ENCODE measurements at places on chromosomes 6 and 20.

DNA sequence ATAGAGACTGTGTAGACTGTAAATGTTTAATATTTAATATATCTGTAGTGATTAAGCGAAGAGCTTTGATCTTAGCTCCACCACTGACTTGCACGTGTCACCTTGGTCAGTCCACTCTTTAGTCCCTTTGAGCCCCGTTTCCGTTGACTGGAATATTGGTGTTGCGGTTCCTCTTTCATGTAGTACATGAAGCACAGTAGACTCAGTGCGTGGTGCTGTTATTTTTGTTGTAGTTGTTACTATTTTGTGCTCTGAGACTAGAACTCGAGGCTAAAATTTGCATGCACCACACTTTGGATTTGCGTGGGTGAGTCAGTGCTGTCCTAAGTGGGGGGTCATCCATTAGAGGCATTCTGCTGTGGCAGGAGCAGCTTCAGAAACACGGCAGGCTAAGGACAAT, 291.4 kb downstream of the QKI start:
- no peak for DNase-seq

GRCh38 chr6:139643986-139644385, 269.5 kb upstream of the CITED2 start:
- no peak for DNase-seq

DNA sequence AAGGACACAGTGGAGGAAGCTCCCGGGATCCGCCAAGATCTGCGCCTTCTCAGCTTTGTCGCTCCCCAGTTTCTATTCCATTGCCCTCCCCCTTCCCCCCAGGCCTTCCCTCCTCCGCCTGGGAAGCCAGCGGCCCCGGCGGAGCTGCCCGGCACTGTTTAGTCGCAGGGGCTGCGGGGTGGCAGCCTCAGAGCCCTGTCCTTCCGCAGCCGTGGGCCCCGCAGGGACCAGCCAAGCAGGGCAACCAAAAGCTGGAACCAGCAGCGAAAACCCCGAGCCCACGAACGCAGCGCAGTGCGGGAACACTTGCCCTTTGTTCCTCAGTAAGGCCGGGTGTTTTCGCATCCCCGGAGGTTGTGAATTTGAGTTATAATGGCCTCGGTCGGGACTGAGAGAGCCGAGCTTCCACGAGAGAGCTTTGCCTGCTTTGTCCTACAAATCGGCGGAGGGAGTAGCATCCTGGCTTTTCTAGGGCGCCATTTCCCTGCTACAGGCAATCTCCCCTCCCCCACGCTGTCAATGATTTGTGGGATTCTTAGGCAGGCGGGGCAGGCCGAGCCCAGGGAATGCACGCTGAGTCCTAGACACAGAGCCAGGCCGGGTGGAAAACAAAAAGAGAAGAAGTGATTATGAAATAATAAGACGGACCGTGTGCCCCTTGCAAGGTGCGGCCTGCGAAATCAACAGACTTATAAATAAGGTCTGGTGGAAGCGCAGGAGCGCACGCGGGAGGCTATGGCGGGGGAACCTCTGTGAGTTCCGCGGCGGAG, 4.0 kb upstream of the TUBB2B start:
- DNase-seq = peak; percentile 63

GRCh38 chr6:101080597-101080996, 199.5 kb upstream of the ASCC3 start:
- no peak for DNase-seq

- no peak for DNase-seq
Observed at GRCh38 chr6:132907914-132908313, 93.5 kb downstream of the RPS12 start.

GRCh38 chr20:32400476-32400875, 42.3 kb downstream of the ASXL1 start:
- DNase-seq = no peak

- DNase-seq = no peak
Observed at GRCh38 chr6:33104887-33105286, 29.1 kb downstream of the HLA-DPB1 start.

DNA sequence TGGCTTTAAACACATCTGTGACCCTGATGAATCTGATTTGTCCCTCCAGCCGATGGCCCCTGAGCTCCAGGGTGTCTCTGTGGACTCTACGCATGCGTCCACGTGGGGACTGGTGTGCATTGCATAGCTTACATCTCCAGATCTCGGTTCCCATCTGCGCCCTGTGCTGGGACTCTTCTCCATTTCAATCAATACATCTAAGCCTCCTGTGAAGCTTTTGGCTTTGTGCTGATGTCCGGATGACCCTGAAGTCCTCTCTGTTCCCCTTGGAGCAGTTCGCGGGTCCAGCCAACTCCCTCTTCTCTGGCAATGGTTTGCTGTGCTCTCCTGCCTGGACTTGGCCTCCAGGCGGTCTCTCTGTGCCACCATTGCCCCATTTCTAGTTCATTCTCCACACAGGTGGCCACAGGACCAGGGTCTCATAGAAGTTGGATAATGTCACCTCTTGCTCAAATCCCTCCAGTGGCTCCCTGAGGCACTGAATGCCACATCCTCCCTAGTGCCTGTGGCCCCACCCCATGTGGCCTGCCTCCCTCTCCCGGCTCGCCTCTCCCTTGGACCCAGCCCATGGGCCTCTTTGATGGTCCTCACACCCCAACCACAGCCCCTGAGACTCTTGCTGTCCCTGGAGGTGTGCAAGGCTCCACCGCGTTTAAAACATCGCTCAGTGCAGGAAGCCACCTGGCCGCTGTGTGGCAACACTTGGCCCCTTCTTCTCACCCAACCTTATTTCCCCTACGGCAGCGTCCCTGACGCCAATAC, 155.4 kb downstream of the SYCP2 start:
- no peak for DNase-seq

- DNase-seq = no peak
Observed at GRCh38 chr20:57774111-57774880, 64.5 kb upstream of the PMEPA1 start.

DNA sequence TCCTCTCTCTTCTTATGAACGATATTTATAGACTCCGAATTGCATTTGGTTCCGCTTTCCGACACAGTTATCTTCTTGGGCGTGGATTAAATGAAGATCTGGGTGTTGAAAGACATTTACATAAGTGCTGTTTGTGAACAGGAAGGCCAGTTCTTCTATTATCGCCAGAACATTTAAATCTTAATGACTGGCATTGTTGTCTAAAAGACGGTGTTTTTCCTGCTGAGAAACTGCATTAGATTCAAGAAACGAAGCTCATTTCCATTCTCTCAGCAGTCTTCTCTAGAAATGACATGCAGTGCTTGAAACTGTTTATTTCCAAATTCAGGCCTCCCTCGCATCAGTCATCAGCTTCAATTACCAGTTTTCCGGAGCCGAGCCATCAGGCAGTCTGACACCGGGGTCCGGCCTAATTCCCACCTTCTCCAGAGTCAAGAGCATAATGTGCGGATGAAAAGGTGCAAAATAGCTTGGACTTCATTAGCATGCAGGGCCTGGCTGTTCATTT, 16.0 kb downstream of the LINC00237 start:
- no peak for DNase-seq

GRCh38 chr6:143061597-143062385, 1.1 kb downstream of the AIG1 start:
- DNase-seq = no peak

DNA sequence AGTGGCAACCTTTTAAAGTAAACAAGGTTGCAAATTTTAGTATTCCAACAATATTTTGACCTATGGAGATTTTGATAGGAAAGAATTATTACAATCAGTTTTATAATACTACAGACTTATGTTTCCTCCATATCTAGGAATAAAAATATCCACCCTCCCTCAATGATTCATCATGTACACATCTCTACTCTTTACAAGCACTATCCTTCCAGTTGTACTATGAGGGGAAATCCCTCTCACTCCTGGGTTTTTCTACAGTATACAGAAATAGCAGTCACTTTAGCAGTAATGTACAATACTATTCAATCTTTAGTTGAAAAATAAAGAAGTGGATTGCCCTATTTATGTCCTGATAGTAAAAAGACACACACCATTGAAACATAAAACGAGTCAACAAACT, 46.3 kb upstream of the SCML4 start:
- DNase-seq = no peak

- peak; percentile 1 for DNase-seq
Observed at GRCh38 chr6:122322824-122323223, 76.6 kb upstream of the HSF2 start.

- DNase-seq = no peak
Observed at GRCh38 chr6:125431971-125432370, 130.2 kb upstream of the HDDC2 start.

GRCh38 chr20:1185316-1185741, 548 bp upstream of the TMEM74B start:
- no peak for DNase-seq

DNA sequence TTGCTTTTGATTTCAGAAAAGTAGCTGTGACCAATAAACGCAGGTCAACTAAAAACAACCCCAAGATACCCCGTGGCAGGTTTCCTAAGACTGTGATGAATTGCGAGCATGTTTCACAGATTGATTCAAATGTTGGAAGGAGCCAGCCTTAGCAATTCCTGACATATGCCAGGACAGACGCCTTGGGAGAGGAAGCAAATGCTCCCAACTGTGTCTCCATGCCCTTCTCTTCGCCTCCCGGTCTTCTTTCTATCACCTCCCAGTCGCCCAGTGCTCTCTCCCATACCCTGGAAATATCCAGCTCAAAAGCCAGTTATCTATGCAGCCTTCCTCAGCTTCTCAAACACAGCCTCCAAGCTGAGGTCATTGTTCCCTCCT, 32.0 kb downstream of the KIAA0319 start:
- no peak for DNase-seq

DNA sequence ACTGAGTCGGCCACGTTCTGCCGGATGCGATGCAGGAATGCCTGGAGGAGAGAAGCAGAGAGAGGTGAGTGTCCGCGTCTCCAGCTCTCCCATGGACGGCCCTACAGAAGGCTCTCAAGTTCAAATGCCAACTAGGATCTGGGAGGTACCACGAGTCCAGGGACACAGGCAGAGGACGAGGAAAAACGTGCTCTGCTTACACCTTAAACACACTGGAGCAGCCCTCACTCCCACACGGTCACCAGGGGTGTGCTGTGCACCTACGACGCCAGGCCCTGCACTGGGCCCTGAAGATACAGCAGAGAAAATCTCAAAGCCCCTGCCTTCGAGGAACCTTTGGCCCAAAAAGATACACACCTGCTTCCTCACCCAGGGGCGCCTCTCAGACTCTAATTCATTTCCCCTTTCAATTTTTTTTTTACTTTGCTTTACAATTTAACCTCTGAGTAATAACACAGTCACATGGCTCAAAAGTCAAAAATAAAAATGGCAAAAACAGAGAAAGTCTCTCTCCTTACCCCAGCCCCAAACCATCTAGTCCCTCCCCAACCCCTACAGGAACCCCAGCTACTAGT, 79.9 kb downstream of the PREX1 start:
- no peak for DNase-seq

- DNase-seq = no peak
Observed at GRCh38 chr20:62487118-62487517, 11.3 kb upstream of the GATA5 start.

DNA sequence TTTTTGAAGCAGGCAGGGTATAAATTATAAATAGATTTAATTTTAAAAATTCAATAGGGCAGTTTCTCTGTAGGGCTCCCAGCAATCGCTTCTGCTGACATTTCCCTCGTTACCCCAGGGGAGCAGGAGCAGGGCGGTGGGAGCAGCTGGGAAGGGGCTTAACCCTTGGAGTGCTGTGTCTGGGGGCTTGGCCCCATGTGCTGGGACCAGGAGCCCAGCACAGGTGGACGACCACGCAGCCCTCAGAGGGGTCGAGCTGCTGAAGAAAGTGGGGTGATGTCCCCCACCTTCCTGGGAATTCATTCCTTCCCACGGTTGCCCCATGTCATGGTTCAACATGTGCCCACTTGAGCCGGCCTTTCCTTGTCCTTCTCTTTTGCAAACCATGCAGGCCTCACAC, 67.5 kb upstream of the STX16 start:
- no peak for DNase-seq

DNA sequence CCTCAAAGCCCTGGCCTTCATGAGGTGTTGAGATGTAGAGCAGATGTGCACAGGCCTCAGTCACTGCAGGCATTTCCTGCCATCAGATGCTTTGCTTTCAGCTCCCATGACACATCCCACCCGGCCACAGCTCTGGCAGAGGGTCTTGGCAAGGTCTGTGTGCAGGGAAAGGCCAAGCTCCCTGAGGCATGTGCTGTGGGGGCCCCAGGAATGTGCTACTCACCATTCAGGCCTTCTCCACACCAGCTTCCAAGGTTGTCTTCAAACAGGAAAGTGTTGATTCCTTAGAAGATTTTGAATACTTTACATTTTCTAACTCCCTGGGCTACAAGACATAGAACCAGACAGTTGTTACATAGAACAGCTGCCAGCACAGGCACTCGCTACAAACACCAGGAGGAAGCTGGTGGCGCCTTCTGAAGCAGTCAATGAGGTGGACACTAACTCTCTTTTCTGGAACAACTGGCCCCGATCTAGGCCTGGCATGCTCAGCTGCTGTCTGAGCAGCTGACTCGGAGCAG, 27.8 kb downstream of the CASS4 start:
- no peak for DNase-seq

- no peak for DNase-seq
Observed at GRCh38 chr20:12110711-12111110, 193.0 kb downstream of the BTBD3 start.

- no peak for DNase-seq
Observed at GRCh38 chr6:13455552-13455966, 31.8 kb downstream of the GFOD1 start.

DNA sequence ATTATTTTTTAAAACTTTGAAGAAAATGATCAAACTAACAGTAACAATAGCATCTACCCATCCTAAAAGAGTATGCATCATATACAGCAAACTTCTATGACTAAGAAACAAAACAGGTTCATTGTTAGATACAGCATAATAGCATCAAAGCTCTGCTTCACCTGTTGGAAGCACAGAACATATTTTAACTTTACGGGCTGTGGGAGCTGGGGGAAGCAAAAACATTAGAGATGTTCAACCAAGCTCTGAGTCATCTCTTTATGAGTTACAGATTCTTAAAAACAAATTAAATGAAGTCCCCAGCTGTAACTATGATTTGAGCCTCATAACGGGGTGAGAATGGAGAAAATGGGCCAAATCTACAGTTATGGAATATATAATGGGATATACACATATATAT, 63.4 kb downstream of the SYNE1 start:
- no peak for DNase-seq

GRCh38 chr20:10876558-10876957, 202.8 kb upstream of the JAG1 start:
- no peak for DNase-seq

DNA sequence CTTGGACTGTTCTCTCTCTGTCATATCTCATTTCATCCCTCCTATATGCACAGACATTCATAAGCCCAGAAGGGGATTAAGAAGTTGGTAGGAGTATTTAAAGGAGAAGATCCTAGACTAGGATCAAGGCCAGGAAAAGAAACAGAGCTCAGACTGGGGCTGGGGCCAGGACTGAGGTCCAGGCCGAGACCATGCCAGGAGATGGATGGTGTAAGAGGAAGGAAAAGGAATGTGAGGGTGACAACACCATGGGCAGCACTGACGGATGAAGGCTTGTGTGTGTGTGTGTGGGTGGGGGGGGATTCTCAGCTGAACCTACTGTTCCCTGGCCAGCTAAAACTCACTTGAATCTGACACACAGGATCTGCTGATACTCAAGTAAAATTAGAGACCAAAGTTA, 182.1 kb downstream of the KIF6 start:
- DNase-seq = no peak
